NCI-H524 (cell line): ENCODE measurements at places on chromosomes 3 and 15.

DNA sequence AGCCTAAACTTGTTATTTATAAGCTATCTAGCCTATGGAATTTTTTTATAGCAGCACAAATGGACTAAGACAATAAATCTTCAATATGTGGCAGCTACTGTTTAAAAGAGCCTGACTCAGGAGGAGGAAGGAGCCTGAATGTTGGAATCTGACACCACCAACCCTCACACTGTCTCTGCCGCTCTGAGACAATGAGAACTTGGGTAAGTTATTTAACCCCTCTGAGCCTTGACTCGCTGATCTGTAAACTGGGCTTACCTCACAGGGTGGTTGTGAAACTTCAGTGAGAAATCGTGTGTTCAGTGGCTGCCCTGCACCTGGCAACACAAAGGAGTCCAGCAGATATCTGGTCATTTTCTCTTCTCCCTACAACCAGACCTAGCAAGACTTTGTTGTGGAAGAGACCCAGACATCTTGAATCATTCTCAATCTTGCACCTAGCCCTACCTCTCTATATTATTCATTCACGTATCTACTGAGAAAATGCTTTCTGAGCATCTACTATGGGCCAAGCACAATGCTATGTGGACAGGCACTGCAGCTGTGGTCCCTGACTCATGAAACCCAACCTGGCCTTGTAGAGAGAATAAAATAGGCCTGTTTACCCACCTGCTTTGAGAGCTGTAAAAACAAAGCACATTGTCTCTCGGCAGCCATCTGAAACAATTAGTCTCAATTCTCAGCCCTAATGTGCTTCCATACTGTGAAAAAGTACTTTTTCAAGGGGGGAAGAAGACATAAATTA, 81.9 kb upstream of the SLC25A36 start:
- DNase-seq, result no peak

GRCh38 chr3:43884581-43884980, 193.8 kb downstream of the ABHD5 start:
- no peak for DNase-seq

GRCh38 chr3:102447272-102447671, 12.5 kb downstream of the ZPLD1 start:
- DNase-seq, result no peak

- DNase-seq, result no peak
Measured at GRCh38 chr3:167602041-167602440, 51.7 kb downstream of the WDR49 start.

GRCh38 chr3:63514678-63515077, 137.8 kb upstream of the SNTN start:
- no peak for DNase-seq

- no peak for DNase-seq
Measured at GRCh38 chr3:26984416-26985390, 362.1 kb downstream of the LRRC3B start.

DNA sequence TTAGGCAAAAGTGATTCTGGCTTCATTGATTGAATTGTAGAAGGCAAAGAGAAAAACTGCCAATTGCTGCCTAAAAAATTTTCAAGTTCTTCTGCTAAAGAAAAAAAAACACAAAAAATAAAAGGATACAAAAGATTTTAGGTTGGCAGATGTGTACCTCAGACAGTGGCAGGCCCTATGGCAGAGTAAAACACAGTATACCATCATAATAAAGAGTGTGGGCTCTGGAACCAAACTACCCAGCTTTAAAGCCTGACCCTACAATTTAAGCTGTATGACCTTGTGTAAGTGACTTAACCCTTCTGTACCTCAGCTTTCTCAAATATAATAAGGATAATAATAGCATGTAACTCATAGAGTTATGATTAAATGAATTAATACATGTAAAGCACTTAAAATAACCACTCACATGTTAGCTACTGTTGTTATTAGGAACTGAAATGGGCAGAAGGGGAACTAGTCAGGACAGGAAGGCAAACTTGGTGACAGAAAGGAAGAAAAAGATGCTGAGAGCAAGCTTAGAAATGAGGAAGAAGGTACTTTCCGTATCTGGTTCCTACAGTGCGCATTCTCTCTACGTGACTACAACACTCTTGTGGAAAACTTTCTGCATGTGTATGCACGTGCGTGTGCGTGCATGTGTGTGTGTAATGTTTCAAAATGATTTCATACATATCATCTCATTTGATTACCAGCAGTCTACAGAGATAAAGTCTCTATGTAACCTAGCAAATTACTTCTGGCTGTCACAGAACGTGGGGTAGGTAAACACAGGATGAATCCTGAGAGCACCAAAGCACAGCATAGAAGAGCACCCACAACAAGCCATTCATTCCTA, 13.6 kb upstream of the GATM start:
- no peak for DNase-seq

GRCh38 chr3:47266709-47267489, 15.7 kb downstream of the KIF9 start:
- peak; percentile 35 for DNase-seq

GRCh38 chr3:148106062-148106461, 591.6 kb upstream of the AGTR1 start:
- DNase-seq, result no peak

GRCh38 chr15:69467636-69468035, 15.0 kb downstream of the RPLP1 start:
- DNase-seq, result no peak

DNA sequence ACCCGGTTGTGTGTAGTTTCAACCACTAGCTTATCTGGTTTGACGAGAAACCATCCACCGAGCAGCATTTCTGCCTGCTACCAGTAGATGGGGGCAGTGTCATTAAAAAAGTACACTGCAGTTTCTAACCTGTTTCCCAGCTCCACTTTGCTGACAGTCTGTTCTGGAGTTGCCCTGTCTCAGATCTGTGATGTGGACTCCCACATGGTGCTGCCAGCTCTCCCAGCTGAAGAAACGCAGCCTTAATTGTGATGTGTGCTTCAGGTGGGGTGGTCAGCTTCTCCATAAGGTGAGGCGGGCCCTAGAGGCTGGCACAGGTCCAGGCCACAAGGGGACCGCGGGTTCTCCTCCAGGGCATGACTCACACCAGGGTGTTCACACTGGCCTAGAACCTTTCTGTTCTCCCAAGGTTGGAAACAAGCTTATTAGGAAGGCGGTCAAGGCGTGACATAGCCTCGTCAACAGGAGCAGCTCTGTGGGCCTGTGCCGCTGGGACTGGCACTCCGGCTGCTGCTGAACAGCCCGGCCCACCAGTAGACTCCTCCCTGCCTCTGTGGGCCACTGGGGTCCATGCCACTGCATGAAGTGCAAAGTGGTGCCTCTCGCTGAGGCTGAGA, 2.9 kb upstream of the FAM43A start:
- DNase-seq, result peak; percentile 89

DNA sequence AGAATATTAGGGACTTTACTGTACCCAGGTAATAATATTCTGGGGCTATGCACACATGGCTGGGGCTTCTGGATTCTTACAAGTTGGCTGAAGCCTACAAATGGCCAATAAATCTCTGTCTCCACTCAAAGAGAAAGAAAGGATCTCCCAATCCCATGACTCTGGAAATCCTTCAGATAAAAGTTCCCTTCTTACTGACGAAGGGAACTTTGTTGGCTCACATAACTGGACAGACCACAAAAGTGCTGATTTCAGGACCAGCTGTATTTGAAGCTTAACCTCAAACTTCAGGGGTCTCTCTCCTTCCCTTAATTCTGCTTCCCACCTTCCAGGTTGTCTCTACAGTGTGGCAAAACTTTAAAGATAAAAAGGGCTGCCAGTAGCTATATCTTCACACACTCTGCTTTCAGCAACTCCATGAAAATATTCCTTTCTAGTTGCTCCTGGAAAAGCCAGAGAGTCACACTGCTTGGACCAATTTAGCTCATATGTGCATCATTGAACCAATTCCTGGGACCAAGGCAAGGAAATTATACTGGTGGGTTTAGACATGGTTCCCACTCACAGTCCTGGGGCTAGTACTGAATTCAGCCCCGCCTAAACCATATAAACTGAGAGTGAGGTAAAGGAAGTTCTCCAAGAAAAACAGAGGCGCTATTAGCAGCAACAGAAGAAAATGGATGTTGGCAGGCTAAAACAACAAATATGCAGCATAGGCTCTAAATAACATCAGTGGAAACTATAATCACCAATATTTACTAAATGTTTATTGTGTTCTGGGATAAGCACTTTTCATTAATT, 290.0 kb upstream of the GADL1 start:
- DNase-seq, result no peak

DNA sequence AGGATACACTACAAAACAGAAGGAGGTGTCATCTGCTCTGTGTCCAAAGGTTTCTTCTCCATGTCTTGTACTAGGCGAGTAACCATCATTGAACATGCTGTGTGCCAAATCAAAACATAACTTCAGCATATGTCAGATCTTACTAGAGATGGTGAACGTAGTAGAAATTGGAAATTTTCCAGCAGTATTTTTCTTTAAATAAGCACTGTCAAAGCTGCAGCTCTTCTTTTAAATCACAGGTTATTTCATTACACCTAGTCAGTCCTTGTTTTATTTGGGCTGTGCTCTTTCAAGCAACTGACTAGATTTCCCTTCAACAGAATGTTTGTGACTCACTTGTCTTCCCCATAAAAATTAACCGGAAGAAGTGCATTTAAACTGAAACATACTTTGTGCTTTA, 46.5 kb downstream of the MSL2 start:
- no peak for DNase-seq

DNA sequence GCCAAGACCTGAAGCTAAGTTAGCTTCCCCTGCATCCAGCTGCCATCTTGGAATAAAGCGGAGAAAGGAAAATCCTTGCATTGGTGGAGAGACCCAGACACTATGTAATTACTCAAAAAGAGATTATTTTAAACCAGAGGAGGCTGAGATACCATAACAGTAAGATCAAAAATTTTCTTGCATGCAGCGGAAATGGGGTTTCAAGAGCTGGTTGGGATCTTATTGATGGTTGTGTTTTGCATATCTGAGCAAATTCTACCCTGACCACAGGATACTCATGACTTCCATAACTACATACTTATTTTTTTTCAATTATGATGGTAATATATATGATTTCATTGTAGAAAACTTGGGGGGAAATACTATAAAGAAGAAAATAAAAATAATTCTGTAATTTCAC, 17.5 kb downstream of the TMEM158 start:
- DNase-seq, result no peak

DNA sequence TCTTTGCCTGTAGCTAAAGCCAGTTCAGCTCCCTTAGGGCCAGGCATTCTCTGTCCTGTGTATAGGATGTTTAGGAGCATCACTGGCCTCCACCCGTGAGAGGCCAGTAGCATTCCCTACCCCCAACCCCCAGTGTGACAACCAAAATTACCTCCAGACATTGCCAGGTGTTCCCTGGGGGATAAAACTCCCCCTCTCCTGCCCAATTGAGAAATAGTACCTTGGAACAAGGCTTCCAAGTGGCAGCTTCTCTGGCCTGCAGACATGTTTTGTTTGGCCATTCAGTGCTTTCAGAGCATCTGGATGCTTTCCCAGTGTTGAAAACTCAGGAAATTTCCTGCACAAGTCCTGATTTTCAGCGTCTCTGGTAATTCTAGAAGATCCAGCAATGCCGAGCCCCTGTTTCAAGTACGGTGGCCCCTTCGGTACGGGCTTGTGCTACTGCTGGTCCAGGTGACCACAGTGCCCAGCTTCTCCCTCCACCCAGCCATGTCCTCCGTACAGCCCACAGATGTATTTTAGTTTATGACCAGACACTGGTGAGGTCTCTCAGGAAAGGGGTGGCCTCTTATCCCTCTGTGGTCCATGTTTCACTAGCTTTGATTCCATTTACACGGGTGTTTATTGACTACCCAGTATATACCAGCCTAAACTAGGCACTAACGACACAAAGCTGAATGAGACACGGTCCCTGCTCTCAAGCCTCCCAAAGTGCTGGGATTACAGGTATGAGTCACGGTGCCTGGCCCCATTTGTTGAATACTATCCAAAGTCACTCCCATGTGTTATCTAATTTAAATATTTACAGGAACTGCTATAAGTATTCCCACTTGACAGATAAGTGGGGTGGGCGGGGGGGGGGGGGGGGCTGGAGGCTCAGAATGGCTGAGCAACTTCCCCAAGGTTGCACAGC, 125.4 kb upstream of the RAD18 start:
- DNase-seq, result no peak

DNA sequence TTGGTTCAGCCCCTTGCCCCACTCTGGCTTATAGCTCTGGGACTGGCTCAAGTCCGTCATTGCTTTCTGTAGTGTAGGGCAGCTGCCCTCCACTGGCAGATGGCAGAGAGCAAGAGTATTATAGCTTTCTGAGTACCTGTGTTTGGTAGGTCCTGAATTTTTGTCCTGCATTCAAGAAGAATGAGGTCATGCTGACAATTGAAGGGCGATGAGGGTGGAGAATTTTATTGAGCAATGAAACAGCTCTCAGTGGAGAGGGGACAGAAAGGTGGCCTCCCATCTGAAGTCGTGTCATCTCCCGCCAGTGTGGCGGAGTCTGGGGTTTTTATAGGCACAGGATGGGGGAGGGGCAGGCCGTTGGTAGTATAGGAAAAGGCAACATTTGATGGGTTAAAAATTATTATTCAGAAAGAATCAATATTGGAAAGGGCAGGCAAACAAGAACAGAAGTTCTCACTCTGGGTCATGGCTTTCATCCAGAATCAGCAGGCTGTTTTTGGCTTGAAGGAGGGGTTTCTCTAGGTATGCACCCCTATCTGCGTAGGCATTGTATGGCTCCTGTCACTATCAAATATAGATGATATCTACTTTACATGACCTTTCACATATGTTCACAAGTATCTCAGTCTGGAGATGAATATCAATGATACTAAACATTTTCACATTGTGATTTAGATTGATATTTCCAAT, 1239.7 kb upstream of the ALCAM start:
- peak; percentile 31 for DNase-seq

- peak; percentile 53 for DNase-seq
Measured at GRCh38 chr15:58932710-58933280, 684 bp downstream of the SLTM start.

- no peak for DNase-seq
Measured at GRCh38 chr3:53519065-53519709, 24.8 kb downstream of the CACNA1D start.

DNA sequence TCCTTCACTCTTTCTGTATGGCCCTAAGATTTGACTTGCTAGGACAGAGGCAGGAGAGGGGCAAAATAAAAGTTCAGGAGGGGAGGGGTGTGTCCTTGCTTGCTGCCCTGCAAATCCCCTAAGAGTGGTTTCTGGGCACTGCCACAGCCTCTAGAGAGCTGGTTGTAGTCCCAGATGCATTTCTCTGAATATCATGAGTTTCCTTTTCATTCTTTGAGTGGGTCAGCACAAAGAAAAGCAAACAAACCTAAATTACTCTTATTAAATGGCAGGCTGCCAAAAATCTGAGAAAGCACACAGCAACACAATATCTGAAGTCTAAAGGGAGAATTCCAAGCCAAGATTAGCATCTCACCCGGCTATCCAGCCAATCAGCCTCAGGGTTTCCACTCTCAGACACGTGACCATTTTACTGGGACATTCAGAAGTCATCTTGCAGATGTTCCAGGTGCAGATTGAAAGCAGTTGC, 919.3 kb downstream of the TUSC7 start:
- peak; percentile 63 for DNase-seq
